ENCODE measurements at places on chromosomes 12 and 14.

DNA sequence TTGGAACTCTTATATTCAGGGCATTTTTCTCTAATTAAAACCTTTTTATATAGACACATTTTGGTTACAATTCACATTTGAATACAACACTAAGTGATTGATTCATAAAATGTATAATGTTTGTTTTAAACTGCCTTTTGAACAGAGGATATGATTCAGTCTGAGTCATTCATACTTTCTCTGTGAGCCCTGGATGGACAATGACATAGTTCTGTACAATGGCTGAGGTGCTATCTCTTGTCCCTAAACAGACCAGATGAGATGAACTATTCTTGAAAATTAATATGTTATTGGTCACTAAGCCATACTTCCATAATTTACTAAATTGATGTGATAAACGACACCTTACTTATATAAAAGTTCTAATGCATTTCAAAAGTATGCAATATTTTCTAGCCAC lies 199.7 kb upstream of the ATXN7L3B start:
- DNase-seq, result no peak

DNA sequence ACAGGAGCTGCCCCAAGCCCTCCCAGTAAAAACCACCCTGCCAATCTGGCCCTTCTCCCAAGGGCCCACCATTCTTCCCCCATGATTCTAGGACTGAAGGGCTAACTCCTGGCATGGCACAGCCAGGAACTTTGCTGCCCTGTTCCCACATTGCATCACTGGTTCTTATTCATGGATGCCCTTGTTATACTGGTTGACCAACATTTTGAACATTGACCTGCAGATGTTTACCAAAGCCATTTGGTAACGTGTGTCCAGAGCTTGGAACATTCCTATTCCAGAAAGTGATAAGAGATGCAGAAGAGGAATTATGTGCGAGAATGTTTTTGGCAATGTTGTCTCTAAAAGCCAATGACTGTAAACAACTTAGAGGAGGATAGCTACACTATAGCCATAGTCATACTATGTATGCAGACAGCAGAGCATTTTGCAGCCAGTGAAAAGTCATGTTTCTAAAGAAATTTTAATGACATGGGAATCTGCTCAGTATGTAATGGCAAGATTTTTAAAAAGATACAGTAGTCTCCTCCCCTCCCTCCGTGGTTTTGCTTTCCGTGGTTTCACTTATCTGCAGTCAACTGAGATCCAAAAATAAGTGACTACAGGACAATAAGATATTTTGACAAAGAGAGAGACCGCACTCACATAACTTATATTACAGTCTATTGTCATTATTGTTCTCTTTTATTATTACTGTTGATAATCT lies 108.8 kb downstream of the DAAM1 start:
- DNase-seq, result peak; percentile 14

DNA sequence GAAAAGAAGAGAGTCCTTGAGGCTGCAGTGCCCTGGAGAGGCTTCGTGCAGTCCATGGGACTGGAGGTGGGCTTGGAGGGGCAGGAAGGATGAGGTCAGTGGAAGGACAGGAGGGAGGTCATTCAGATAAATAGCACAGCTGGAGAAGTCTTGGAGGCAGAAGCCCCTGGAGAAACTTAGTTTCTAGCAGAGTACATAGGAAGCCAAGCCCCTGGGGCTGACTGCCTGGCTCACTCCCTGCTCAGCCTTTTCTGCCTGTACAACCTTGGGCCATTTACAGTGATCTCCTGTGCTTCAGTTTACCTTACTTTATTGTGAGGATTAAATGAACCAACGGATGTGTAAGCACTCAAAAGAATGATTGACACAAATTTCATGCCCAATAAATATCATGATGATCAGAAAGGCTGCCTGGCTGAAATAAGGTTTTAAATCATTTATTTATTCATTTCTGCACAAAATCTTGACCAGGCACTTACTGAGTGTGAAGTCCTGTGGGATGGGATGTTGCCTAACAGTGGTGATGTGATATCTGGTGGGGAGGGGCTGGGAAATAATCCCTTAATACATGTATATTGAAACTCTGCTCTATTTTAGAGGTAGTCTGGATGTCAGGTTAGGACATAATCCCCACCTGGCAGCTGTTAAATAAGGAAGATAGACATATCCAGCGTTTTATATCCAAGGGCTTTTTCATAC lies 54.3 kb downstream of the PLEKHG7 start:
- no peak for DNase-seq

- no peak for DNase-seq
Observed at GRCh38 chr12:130661059-130661458, 55.0 kb downstream of the RIMBP2 start.

- DNase-seq, result peak; percentile 27
Observed at GRCh38 chr12:8852119-8852518, 29.7 kb downstream of the A2ML1 start.

GRCh38 chr12:111256629-111257434 lies 112.1 kb downstream of the PHETA1 start:
- no peak for DNase-seq

DNA sequence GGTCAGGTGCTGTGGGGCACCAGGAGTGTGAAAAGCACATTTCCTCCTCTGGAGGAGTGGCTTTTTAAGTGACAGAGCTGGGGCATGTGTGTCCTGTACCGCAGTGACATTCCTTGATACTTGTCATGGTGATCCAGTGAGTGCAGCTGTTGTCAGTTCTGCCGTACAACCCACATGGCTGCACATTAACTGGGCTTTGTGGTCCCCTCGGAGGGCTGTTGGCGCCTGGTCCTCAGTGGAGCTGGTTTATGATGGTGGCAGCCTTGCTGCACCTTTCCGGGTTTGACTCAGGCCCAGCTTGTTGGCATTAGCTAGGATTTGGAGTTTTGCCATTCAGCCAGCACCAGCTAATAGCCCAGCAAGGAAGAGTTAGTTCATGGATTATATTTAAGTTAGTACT lies 77.0 kb downstream of the SLC25A47 start:
- DNase-seq, result no peak

- DNase-seq, result no peak
Observed at GRCh38 chr14:65211341-65211987, 109.1 kb upstream of the MAX start.

DNA sequence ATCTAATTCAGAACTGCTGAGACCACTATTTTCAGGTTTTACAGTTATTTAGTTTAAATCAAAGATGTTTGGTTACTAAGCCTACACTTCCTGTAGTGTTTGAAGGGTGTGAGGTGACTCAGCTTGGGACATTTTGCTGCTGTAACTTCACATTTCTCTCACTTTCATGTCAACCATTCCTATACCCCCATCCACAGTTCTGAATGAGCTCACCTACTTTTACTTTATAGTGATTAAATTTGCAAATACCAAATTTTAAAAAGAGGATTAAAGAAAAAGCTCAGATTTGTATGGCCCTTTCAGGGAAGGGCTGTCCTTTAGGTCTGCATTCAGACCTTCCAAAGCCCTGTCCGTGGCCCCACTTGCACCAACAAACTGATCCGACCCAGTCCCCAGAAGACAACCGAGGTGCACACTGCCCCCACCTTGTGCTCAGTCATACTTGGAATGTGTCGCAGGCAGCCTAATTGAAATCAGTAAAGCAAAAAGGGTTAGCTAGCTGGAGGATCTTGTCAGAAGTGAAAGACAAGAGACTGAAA lies 174.4 kb downstream of the MON2 start:
- no peak for DNase-seq

- DNase-seq, result no peak
Observed at GRCh38 chr12:11397366-11397765, 2.0 kb upstream of the PRB2 start.

DNA sequence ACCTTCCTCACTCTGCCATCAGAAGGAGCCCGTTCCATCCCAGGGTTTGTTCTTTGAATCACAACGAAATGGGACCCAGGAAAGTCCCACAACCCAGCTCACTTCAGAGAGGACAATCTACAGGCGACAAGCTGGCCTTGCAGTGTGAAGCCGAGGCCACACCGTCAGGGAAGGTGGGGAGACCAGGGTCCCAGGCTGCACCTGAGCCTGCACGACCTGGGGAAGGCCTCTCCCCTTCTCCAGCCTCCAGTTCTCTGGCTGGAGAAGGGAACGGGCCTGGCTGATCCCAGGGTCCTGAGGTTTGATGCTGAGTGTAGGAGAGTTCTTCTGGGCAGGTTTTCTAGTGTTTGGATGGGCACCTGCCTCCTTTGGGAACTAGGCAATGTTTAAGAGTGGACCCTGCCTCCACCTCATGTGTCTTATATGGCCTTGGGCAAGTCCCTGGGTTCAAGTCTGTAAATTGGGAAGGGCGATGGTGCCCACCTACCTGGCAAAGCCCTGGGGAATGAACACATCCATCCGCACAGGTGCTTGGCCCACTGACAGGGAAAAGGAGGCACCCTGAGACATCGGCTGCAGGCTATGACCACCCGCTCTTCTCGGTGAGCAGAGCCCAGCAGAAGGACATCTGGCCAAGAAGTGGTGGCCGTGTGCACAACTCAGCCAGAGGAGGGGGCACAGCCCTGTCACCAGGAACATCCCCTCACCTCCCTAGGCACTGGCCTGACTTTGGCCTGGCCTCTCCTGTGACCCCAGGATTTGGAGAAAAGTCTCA lies 77.9 kb upstream of the BCL11B start:
- no peak for DNase-seq

DNA sequence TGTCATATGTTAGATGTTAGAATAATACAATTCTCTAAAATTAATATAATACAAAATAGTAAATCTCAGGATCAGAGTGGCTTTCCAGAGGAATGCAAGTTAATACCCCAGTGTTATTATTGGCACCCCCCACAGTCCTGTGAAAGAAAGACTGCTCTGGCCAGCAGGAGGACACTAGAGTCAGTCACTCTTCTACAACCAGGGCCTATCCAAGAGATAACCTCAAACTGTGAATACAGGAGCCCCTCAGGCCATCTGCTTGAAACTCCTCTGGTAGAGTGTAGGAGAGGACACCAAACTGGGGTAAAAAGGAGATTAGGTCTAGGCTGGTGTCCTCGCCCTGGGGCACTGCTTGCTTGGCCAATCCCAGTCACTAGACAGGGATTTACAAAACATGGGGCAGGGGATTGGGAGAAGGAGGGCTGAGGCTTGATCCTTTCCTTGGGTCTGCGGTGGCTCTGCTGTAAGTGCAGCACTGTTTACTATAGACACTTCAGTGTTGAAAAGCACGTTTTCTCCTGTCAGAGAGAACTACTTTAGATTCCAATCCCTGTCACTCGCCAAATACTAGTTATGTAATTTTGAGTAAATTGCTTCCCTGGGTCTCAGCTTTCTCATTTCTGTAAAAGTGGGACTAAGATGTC lies 44.5 kb upstream of the PTPRR start:
- no peak for DNase-seq

- no peak for DNase-seq
Observed at GRCh38 chr12:69008520-69008919, 75.5 kb upstream of the CPM start.

GRCh38 chr12:21608196-21608595 lies 3.5 kb upstream of the GYS2 start:
- no peak for DNase-seq

GRCh38 chr12:124678421-124678893 lies 111.0 kb upstream of the NCOR2 start:
- DNase-seq, result no peak

- DNase-seq, result peak; percentile 49
Observed at GRCh38 chr14:105314287-105315200, at the start of gene PACS2. Gene PACS2, plus strand, starts transcription at chr14:105314748. Its CDS starts 171 bp downstream, at chr14:105314919.

- DNase-seq, result no peak
Observed at GRCh38 chr12:80937391-80938238, at the start of gene LIN7A. Gene LIN7A, minus strand, starts transcription at chr12:80937934. Its CDS starts 212 bp downstream, at chr12:80937722.

DNA sequence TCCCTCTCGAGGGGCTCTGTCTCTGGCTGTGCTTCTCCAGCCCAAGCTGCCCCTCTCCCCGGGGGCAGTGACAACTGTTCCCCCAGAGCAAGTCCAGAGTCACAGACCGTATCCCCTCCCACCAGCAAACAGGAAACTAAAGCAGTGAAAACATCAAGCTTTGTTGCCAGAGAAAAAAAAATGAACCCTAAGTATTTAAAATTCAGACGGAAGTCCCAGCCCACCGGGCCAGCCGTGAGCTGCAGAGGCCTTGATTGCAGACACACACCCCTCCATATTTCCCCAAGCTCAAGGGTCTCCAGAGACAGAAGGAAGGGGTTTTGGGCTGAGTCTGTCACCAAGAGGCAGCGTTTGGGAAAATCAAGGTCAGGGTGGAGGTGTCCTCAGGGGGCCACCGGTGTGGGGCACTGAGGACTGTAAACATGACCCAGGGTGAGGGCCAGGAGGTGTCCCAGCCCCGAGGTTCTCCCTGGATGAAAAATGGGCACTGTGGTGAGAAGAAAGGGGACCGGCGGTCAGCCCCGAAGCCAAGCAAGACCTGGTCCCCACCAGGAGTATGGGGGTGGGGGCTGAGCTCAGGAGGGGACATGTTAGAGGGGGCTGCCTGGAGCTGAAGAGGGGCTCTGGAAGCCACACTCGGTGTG lies 7.7 kb downstream of the PHETA1 start:
- DNase-seq, result no peak

DNA sequence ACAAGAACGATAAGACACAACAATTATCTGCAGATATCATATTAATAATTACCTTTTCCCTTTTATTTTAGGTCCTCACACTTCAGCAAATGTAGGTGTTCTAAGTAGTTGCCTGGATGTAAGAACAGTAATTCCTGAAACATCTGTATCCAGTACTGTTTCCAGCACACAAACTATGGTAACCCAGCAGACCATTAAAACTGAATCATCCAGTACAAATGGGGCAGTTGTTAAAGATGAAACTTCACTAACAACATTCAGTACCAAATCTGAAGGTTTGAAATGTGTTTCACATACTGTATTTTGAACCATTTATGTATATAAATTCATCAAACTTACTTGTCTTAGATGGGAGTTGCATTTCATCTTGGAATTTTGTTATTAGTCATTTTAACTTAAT lies 31.0 kb downstream of the HCFC2 start:
- DNase-seq, result no peak

DNA sequence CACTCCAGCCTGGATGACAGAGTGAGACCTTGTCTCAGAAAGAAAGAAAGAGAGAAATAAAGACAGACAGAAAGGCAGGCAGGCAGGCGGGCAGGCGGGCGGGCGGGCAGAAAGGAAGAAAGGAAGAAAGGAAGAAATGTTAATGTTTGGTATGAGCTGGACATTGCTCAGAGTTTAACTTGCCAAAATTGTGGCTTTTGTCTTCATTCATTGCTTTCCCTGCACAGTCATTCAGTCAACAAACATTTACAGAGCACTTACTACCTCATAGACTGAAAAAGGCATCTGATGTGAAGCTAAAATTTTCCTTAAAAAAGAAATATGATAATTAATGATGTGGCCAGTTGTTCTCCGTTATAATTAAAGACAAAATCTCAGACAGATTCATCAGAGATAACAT lies 247.1 kb downstream of the SPTSSA start:
- DNase-seq, result no peak
